ENCODE measurements at places on chromosomes 4 and X. TPM values are rescaled to one million over a fixed set of nuclear protein-coding genes. Genes with fewer than 3 reads are reported as not detected.
A peak's percentile ranks its signal among the peaks of the same experiment; 100 is the strongest.

GRCh38 chr4:106451091-106451490, 82.5 kb upstream of the GIMD1 start:
- H3K27ac ChIP-seq: no peak overlapping the region
- no peaks in the 10 kb centered on the region for H3K36me3 ChIP-seq
- no peak overlapping the region for H3K4me3 ChIP-seq
- H3K27me3 ChIP-seq: no peaks in the 10 kb centered on the region
- no peaks in the 10 kb centered on the region for H3K4me1 ChIP-seq

DNA sequence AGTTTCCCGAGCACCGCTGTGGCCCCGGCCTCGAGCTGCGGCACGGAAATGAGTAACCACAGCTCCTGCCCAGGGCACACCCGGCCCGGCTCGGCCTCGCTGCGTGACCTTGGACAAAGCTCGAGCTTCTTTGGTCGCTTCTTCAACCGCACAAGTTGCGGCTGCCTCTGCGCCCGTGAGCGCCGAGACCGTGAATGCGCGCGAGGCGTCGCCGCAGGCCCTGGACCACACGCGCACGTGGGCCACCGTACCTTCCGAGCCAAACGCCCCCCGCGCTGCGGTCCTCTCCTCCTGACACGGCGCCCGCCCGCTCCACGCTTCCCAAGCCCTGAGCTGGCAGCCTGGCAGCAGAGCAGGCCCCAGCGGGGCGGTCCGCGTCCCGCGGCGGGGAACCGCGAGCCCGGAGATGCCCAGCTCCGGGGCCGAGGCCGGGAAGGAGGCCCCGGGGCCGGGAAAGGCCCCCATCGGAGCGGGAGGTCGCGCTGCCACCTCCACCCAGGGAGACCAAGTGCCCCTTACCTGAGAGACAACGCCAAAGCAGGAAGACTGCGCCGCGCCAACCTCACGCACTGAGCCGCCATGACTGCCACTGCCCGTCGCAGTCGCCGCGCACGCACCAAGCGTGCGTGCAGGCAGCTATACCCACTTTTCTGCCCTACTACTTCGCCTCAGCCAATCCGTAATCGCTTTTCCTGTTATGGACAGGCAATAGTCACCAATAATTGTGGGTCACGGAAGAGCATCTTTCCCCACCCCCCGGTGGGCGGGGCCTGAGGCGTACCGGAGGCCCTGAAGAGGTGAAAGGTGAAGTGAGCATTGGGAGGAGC, at the start of gene GRPEL1:
Gene GRPEL1 (minus strand): TSS at position 613 of the 827 bp plus-strand sequence. CDS start 32 bp downstream, at position 581.
- H3K36me3 ChIP-seq: peaks cover 2% of the 10 kb centered on the region
- peaks cover 8% of the 10 kb centered on the region for H3K4me1 ChIP-seq
- peak within 1 kb of the TSS; percentile 96 for H3K4me3 ChIP-seq

- no peak overlapping the region for H3K4me3 ChIP-seq
- no peaks in the 10 kb centered on the region for H3K4me1 ChIP-seq
- no peak for DNase-seq
Observed at GRCh38 chrX:8297766-8298165, 126.7 kb upstream of the VCX2 start.

GRCh38 chr4:95693594-95693993, 144.8 kb upstream of the UNC5C start:
- H3K4me3 ChIP-seq: no peak overlapping the region
- H3K27me3 ChIP-seq: no peaks in the 10 kb centered on the region
- no peaks in the 10 kb centered on the region for H3K36me3 ChIP-seq

- H3K27ac ChIP-seq: no peak overlapping the region
- no peaks in the 10 kb centered on the region for H3K36me3 ChIP-seq
- no peak for DNase-seq
- no peak overlapping the region for H3K4me3 ChIP-seq
- H3K4me1 ChIP-seq: no peaks in the 10 kb centered on the region
- H3K27me3 ChIP-seq: no peaks in the 10 kb centered on the region
Observed at GRCh38 chr4:152278172-152278504, 257.8 kb downstream of the FBXW7 start.

GRCh38 chrX:71453056-71453455, 79.8 kb upstream of the OGT start:
- H3K36me3 ChIP-seq: peaks cover 23% of the 10 kb centered on the region
- no peaks in the 10 kb centered on the region for H3K4me1 ChIP-seq
- no peak overlapping the region for H3K4me3 ChIP-seq
- no peaks in the 10 kb centered on the region for H3K27me3 ChIP-seq
- DNase-seq: peak; percentile 39
- no peak overlapping the region for H3K27ac ChIP-seq

GRCh38 chr4:150547154-150547838, 34.7 kb upstream of the MAB21L2 start:
- no peaks in the 10 kb centered on the region for H3K27me3 ChIP-seq
- H3K4me1 ChIP-seq: no peaks in the 10 kb centered on the region
- no peak overlapping the region for H3K4me3 ChIP-seq
- DNase-seq: no peak
- H3K36me3 ChIP-seq: no peaks in the 10 kb centered on the region

- no peaks in the 10 kb centered on the region for H3K27me3 ChIP-seq
- H3K4me3 ChIP-seq: no peak overlapping the region
- no peaks in the 10 kb centered on the region for H3K4me1 ChIP-seq
- no peak for DNase-seq
- no peaks in the 10 kb centered on the region for H3K36me3 ChIP-seq
- no peak overlapping the region for H3K27ac ChIP-seq
Observed at GRCh38 chr4:12319765-12320164, 891.1 kb upstream of the HS3ST1 start.

Gene HPSE
- polyA plus RNA-seq: 1.0 TPM

Gene PCYT1B
- polyA plus RNA-seq: 0.06 TPM

Gene BEX1
- 2.0 TPM for polyA plus RNA-seq

Gene NDST4
- not detected for polyA plus RNA-seq
